ENCODE measurements at places on chromosomes 11 and 22.

- DNase-seq = peak; percentile 60
These were observed 12.2 kb upstream of the CDC42BPG start for GRCh38 chr11:64856382-64857227.

DNA sequence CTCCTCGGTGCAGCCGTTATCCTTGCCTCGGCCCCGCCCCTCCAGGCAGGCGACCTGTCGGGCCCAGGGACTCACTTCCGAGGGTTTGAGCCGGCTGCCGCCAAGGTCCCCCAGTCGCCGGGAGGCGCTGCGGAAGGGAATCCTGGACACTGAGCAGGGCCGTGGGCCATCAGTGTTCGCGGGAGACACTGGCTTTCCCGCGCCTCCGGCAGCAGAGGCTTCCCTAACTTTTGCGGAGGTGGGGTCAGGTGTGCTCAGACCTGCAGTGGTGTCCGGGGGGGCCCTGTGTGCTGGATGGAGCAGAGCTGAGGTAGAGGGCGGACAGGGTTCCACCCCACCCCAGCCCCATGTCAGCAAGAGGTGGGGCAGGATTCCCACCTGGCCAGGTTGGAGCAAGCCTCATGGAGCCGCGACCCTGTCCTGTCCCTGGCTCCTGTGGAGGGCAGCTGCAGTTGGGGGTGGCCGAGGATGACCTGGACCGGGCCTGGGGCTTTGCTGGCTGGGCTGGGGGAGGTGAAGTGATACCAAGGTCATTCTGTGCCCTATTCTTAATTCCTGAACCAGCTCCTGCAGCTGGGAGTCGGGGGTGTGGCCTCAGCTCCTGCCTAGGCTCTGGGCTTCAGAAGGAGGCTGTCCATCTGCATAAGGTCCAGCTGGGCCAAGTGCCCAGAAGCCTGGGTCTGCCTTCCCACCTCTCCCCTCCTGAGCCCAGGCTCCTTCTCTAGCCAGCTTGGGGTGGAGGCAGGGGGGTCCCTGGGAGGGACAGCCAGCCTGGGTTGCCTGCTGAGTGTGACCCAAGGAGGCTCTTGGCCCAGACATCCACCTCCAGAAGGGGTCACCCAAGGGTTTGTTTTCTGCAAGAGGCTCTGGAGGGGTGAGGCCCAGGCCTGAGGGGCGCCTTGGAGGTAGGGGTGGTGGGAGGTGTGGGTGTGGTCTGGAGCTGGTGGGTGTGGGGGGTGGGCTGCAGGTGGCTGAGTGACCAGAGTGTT, 8.4 kb downstream of the TSPAN4 start:
- no peak for DNase-seq

GRCh38 chr11:61022311-61023085, 51.0 kb downstream of the CD6 start:
- DNase-seq = no peak

GRCh38 chr11:57345555-57346211, 7.5 kb downstream of the P2RX3 start:
- DNase-seq = no peak

GRCh38 chr11:68993546-68993945, 12.8 kb upstream of the MRGPRD start:
- DNase-seq = no peak

DNA sequence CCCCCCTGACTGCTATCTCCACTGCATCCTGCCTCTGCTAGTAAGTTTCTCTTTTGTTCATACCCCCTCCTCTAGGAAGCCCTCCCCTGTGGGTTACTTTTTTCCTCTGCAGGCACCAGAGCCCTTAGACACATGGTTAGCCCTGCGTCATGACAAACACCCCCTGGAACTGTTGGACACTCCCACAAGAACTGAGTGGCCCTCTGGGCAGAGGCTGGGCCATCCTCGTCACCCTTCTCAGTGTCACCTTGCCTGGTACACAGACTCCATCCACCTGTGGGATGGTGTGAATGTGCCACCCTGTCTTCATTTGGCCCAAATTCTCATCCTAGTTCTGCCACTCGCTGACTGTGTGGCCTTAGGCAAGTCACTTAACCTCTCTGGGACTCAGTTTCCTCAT, 4.1 kb upstream of the RAB3IL1 start:
- no peak for DNase-seq

- DNase-seq = no peak
These were observed 39.8 kb downstream of the EIF3F start for GRCh38 chr11:8026982-8027381.

DNA sequence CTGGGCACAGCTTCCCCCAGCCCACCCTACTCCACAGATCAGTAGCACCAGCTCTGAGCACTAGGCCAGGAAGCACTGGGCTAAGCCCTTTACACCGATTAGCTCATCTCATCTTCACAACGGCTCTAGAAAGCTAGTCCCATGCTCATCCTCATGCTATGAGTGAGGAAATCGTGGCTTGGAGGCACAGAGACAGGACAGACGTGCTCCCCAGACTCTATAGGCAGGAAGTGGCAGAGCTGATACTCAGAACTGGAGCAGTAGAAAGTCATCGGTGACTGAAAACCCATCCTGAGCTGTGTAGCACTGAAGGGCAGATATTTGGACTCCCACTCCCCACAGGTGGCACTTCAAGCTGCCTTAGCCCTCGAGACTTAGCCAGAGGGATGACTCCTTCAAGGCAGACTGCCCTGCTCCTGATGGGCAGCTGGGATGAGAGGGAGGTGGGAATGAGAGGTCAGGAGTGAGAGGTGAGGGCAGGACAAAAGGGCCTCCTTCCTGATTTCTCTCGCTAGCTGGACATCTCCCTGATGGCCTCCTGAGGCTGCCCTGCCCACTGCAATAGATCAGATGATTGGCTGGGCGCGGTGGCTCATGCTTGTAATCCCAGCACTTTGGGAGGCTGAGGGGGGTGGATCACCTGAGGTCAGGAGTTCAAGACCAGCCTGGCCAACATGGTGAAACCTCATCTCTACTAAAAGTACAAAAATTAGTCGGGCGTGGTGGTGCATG, 9.7 kb downstream of the CD5 start:
- DNase-seq = no peak

GRCh38 chr22:31229402-31230079, 17.4 kb downstream of the LIMK2 start:
- no peak for DNase-seq

GRCh38 chr11:13073119-13073981, 64.2 kb downstream of the RASSF10 start:
- DNase-seq = no peak

GRCh38 chr11:47783087-47783610, 16.0 kb upstream of the FNBP4 start:
- DNase-seq = no peak

DNA sequence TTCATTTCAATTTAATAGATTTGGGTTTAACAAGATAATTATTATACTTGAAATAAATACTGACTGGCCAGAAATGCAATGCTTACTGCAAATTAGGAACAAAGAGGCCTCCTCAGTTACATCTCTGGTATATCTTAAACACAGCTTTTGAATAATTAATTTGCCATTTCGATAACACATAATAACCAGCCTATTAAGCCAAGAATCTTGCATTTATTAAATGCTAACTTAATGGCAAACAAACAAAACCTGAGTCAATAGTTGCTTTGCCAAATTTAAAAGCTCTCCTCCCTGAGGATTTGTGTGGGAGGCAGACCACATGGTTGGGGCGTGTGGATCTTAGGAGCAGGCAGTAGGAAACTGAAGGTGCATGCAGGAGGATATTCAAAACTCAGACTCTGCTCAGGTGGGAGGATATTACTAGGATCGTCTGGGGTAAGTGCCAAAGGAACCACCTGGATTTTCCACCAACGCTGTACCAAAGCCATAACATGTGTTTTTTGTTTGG, 17.9 kb upstream of the FJX1 start:
- no peak for DNase-seq

DNA sequence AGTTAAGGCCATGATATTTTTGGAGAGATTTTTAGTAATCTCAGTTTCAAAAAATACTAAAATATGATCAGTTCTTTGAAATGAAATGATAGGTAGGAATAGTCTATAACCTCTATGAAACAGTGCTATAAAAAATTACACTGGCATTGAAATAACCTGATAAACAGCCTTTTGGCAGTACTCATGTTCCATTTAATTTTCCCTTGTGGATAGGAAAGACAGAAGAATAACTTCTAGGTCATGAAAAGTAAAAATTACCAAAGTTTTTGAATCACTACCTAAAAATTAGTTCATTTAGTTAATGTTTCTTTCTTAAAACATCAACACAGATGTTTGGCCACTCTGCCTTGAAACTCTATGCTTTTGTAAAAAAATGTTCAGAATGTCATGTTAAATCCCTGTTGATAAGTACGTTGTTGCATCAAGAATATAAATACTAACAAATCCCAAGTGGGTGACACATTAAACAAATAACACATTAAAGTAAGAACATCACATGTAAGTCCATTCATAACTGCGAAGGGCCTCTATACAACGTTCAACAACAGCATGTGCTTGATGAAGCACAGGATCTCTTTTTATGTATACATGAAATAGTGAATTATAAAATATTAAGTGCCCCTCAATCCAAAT, 290.2 kb downstream of the SWAP70 start:
- DNase-seq = no peak

- no peak for DNase-seq
These were observed 24.0 kb downstream of the PAX6 start for GRCh38 chr11:31786996-31787685.

GRCh38 chr22:37330200-37331033, 48.1 kb downstream of the CYTH4 start:
- DNase-seq = no peak

GRCh38 chr11:109648804-109649203, 226.8 kb downstream of the C11orf87 start:
- DNase-seq = no peak

- no peak for DNase-seq
These were observed 825 bp downstream of the PTPMT1 start for GRCh38 chr11:47566149-47566698.

All from pulmonary artery endothelial cell (primary cell).